ENCODE measurements at places on chromosomes 2 and 18.

DNA sequence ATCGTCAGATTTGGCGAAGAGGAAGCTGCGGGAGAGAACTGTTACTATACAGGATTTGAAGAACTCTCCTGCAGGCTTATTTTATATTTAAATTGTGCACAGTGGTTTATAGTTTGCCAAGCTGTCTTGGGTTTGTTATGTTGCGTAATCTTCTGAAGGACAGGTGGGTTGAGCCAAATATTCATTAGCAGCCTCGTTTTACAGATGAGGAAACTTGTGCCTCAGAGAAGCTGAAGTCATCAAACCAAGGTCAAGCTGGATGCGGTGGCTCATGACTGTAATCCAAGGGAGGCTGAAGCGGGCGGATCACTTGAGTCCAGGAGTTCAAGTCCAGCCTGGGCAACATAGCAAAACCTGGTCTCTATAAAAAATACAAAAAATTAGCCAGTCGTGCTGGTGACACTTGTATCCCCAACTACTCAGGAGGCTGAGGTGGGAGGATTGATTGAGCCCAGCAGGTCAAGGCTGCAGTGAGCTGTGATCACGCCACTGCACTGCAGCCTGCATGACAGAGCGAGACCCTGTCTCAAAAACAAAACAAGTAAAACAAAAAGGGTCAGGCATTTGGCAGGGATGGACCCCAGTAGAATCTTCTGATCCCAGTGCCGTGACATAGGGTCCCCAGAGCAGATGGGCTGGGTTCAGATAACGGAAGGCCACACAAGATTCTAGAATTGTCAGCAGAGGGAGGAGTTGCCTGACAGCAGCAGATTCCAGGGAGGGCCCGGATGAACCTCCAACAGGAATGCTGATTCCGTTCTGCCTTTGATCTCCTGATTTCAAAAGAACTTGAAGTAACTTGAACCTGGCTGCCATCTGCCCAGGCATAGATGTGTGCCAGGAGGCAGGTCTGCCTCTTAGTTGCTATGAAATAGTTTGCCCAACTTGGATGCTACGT lies 50.6 kb downstream of the SH3BP4 start:
- peak; percentile 64 for DNase-seq

DNA sequence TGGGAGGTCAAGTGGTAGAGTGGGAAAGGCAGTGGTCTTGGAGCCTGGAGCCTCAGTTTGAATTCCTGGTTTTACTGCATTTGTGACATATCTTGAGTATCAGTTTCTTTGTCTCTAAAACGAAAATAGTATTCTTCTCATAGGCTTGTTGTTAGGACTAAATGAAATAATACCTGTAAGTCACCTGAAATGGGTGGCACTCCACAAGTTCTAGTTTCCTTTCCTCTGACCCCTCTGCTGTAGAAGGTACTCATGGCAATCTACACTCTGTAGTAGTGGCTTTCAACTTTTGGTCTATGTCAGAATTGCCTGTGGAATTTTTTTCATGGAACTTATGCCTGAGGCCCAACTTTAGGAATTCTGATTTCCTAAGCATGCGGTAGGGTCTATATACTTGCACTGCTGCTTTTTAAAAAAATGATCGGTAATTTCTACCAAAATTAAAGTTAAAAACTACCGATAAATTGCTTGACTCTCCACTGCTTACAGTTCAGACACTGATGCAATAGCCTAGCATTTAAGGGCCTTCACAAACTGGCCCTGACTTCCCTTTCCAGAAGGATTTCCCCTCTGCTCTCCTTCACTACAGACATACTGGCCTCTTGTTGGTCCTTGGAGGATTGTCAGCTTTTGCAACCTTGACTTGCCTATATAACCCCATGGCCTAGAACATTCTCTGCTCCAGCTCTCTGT lies 47.2 kb downstream of the PLEK start:
- no peak for DNase-seq

DNA sequence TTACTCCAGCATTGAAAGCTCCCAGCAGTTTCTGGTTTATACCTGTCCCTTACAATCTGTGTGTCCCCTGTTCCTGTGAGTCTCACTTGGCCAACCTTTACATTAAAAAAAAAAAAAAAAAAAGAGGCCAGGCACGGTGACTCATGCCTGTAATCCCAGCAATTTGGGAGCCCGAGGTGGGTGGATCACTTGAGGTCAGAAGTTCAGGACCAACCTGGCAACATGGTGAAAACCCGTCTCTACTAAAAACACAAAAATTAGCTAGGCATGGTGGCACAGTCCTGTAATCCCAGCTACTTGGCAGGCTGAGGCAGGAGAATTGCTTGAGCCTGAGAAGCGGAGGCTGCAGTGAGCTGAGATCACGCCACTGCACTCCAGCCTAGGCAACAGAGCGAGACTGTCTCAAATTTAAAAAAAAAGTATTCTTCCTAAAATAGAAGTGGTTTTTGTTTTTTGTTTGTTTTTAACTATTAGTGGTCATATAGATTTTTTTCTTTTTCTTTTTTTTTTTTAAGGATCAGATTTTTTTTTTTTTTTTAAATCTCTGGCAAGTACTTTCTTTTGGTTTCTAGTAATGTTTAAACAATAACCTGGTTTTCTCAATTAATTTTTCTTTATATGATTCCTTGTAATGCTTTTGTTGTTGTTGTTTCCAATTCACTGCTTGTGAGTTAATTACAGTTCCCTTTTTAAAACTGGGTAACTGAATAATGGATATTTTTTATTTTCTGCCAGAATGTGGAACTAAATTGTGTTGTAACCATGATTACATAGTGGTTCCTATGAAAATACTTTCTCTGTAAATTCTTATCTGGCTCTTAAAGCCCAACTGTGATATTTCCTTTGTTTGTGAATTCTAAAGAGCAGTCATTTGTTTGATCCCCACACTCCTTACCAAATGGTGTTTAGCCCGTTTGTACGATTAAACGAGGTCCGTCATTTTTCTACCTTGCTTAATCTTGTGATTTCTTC lies 116.8 kb downstream of the CTAGE1 start:
- DNase-seq = no peak

GRCh38 chr2:202669841-202670240 lies 35.1 kb downstream of the FAM117B start:
- DNase-seq = no peak

DNA sequence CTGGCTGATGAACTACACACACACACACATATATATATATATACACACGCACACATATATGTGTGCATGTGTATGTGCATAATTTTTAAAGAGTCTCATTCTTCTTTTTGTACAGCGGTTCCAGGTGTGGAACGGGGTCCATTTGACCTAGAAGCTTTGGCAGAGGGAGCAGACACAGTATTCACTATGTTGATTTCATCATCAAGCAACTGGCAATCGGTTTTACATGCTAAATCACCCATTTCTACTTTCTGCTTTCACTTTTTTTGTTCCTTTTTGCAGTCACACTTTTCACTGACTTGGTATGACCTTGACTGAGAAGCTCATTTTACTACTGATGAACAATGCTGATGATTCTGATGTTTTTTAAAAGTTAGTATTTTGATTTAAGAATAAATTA lies 63.0 kb upstream of the PGAP1 start:
- DNase-seq = no peak

DNA sequence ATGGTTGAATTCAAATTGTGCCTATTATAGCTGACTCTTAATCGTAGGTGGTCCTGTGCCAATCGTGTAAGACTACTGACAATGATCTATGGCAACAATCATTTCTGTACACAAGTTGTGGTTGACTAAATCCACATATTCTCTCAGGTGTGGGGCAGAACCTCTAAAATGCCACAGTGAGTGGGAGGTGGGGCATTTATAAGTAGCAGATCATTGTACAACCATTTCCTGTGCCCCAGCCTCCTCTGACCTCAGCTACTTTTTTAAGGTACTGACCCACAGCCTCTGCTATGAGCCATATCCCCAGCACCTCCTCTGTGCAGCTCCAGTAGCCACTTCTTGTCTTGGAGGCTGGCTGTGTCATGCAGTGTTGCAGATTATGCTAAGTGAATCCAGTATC lies 48.6 kb upstream of the RAPH1 start:
- DNase-seq = peak; percentile 46

DNA sequence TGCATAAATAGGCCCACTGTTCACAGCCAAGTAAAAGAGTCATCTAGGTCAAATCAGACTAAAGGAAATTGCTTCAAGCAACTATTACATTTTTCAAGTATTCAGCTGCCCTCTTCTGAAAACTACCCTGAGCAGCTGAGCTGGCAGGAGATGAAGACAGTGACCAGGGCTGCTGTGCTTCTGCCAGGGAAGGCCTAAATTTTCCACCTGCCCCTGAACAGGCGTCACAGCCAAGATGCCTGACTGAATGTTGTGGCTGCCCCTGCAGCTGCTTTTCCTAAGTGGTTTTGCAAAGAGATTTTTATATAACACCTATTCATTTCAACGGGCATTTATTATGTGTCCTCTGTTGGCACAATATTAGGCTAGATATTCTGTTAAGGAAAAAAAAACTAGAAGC lies 96.7 kb upstream of the RPE start:
- no peak for DNase-seq

- DNase-seq = peak; percentile 40
Observed at GRCh38 chr2:184611361-184612085, 13.2 kb downstream of the ZNF804A start.

- DNase-seq = peak; percentile 37
Observed at GRCh38 chr2:242075168-242075567, 205.6 kb downstream of the RTP5 start.
